Ammon's horn (tissue), 1 donor: ENCODE measurements at places on chromosomes 4 and X.

GRCh38 chrX:151871244-151871643, 41.4 kb upstream of the MAGEA4 start:
- DNase-seq = no peak

DNA sequence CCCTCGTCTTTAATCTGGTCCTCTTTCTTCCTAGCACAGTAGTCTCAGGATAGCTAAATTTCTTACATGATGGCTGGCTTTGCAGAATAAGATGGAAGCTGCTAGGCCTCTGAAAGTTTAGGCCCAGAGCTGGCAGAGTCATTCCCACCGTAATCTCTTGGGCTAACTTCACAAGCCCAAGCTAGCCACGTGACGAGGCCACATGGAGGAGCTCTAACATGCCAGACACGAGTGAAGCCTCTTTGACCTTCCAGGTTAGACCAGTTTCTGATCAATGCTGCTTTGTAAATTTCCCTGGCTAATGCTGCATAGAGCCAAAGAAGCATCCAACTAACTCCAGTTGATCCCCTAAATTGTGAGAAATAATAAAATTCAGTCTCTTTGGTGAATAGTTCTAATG, 9.5 kb upstream of the CENPE start:
- DNase-seq = no peak

DNA sequence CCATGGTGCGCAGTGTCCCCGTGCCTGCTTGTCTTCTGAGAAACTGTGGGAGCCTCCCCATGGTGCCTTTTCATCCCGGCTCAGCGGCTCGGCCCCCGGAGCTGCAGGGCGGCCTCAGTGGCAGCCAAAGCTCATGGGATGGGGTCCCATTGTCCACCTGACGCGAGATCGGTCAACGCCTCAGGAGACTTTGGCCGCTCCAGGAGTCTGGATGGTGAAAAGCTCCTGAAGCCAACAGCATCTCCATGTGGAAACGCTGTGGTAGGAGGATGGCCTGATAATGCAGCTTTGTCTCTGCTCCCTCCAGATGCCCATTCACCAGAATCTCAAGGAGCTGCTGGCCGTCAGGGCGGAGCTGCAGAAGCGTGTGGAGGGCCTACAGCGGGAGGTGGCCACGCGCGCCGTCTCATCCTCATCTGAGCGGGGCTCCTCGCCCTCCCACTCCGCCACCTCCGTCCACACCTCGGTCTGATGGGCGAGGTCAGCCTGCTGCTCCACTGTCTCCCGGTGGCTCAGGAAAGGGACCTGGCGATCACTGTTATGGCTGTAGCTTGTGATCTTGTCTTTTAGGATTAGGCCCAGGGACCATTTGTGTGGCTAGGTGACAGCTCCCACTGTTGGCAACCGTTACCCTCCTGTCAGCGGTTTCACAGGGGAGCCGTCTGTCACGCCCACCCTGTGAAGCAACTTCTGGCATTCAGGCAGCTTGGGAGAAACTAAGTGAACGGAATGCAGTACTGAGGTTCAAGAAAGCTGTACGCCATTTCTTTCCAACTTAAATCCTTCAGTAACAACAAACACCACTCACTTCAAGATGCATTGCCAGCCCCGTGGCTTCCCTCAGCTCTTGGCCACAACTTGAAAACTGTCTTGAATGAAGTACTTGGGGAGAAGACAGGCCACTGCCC, 69.3 kb downstream of the MTMR1 start:
- DNase-seq = no peak

GRCh38 chr4:168440442-168441264, 39.6 kb downstream of the DDX60L start:
- no peak for DNase-seq

DNA sequence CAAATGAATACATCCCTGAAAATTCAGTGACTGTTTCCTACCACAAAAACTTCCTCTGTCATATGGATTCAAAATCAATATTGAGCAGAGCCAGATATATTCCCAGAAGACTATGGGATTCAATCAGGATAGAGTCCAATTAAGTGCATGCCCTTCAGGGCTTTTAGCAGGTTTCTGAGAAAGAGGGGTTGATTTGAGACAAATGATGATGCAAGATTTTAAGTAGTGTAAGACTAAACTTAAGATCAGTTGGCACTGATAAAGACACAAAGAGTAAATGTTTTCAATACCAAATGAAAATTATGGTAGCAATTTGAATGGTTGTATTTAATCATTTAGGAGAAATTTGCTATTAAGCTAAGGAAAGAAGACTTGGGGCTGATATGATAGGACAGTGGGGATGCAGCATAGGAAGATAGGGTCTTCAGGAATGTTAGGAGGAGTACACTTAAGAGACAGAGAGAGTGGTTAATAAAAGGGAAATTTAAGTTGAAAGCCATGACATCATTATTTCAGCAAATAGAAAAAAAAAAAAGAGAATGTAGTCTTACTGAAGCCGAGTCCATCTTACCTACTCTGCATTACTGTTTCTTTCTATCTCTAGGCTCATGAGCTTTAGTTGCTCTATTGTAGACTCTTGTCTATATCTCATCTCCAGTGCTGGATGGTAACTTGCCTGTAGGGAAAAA, 32.0 kb upstream of the XK start:
- DNase-seq = no peak
